ENCODE measurements at places on chromosomes 7 and 10.

GRCh38 chr7:50119815-50120637 is 27.0 kb upstream of the ZPBP start:
- peak; percentile 18 for DNase-seq

- DNase-seq: no peak
Observed at GRCh38 chr7:102203218-102203617, 83.5 kb upstream of the SH2B2 start.

DNA sequence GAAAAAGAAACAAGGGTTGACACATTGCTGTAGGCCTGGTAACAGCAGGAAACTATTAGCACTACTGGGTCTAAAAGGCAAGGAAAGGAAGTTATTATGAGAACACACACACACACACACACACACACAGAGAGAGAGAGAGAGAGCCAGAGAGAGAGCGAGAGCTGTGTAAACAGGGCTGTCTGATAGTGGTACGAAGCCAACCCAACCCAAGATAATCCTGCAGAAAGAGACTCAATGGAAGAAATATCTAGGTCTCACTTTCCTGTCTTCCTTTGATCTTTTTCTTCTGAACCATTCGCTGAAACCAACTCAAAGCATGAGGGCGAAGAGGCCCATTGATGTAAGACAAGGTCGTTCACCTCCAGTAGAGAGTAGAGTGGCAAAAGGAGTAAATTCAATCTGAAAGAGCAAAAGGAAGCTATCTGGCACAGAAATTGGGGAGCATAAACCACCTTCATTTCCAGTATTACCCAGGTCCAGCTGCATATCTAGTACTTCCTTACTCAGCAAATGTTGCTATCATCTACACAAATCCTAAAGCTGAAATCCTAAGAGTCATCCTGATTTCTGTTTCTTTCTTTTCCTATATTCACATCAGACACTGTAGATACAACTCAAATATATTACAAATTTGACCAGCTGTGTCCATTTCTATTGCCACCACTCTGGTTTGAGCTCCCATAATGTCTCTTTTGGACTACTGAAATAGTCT is 110.2 kb downstream of the TMEM26 start:
- DNase-seq: no peak

DNA sequence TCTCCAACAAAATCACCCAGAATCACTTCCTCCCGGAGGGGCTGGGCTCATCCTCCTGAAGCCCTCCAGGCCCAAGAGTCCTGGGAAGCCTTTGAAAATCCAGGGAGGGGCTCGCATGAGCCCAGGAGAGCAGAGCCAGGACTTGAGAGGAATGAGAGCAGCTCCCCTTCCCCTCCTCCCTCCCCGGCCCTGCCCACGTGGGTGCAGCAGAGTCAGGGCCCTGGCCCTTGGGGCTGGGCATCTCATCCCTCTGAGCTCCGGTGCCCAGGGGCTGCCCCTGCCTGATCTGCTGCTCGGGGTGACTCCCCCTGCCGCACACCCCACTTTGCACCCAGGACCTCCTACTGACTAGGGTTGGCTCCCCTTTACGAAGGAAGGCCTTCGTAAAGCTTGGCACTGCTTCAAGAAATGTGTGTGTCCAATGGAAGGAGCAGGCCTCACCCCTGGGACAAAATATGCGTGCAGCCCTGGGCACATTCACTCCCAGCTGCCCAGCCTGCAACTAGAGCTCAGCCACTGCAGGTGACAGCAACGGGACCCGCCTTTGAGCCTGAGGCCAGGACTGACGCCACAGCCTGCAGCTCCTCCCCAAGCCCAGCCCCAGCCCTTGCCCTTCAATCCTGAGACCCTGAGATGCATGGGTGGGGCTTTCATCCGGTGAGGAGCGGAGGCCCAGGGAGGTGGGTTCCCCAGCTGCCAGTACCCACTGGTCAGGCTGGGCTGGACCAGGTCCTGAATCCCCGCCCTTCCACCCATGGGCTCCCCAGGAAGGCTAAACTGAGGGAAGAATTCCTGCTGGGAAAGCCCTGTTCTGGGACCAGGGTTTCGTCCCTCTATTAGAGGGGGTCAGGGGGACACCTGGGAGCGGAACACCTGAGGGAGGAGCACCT is 21.8 kb downstream of the PWWP2B start:
- no peak for DNase-seq

- DNase-seq: no peak
Observed at GRCh38 chr7:152072421-152072820, 46.9 kb downstream of the GALNT11 start.

DNA sequence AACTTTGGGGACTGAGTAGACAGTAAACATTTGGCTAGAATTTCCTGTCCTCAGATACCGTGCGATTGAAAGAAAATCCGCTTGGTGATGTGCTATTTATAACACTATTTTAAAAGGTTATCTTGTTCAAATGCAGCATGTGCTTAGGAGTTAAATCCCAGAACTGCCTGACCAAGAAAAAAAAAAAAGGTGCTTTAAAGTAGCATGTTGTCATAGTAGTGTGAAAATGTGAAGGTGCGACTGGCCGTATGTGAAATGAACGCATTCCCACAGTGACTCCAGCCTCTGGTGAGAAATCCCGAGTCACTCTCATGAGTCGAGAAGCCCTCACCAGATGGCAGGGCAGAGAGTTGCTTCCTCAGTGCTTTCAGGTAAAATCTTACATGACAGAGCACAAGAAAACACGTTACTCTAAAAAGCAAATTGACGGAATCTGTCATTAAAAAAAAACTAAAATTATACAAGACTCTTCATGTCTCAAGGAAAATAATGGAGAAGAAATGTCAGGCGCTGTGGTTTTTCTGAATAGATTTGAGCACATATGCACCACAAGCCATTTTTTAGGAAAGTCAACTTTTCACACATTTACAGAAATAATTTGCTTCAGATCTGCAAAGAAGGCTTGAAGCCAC is 18.4 kb upstream of the KLF6 start:
- no peak for DNase-seq

GRCh38 chr7:156480671-156481070 is 159.9 kb upstream of the RNF32 start:
- DNase-seq: no peak

DNA sequence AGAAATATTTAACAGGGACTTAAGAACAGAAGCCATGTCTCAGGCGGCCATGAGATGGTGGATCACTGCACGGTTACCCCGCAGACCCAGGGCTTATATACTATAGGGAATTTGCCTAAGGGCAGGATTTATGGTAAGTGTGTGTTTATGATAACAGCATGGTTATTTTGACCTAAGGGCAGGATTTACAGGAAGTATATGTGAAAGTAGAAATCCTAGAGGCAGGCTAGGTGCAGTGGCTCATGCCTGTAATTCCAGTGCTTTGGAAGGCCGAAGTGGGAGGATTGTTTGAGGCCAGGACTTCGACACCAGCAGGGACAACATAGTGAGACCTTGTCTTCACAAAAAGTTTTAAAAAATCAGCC is 43.0 kb upstream of the ZNF438 start:
- DNase-seq: no peak

- DNase-seq: no peak
Observed at GRCh38 chr10:76119515-76119914, 688.1 kb downstream of the LRMDA start.

GRCh38 chr10:76429368-76430060 is 998.1 kb downstream of the LRMDA start:
- no peak for DNase-seq

DNA sequence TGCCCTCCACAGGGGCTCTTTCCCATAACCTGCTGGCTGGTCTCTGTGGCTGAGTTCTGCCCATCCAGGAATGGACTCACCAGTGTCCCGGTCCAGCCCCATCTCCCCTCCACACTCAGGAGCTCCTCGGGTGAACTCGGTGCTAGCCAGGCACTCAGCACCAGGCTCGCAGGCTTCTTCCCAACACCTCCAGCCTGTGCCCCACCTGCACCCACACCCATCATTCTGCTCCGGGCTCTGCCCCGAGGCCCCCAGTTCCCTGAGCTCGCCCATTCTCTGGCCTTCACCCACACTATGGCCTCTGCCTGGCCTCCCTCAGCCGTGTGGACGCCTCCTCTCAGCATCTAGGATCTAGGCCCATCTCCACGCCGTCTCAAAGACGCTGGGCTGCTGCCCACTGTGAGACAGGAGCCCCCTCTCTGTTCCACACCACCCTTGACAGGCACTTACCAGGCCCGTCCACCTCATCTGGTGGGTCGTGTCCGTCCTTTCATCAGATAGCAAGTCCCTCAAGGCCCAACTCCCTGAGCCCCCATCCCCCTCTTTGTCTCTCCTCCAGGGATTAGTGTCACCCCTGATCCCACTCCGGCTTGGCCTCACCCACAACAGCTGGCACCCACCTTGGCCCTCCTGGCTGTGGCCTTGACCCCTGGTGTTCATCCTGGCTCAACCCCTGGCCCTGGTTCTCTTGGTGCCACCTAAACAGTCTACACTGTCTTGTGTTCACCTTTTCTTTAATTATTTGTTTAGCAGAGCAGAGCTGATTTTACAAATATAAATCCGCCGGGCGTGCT is 76.0 kb upstream of the FAM20C start:
- DNase-seq: no peak

GRCh38 chr10:100810091-100810834 is 64.9 kb downstream of the PAX2 start:
- no peak for DNase-seq

- DNase-seq: no peak
Observed at GRCh38 chr10:24483701-24484100, 240.0 kb downstream of the ARHGAP21 start.

GRCh38 chr7:24419077-24419476 is 135.1 kb downstream of the NPY start:
- DNase-seq: no peak

DNA sequence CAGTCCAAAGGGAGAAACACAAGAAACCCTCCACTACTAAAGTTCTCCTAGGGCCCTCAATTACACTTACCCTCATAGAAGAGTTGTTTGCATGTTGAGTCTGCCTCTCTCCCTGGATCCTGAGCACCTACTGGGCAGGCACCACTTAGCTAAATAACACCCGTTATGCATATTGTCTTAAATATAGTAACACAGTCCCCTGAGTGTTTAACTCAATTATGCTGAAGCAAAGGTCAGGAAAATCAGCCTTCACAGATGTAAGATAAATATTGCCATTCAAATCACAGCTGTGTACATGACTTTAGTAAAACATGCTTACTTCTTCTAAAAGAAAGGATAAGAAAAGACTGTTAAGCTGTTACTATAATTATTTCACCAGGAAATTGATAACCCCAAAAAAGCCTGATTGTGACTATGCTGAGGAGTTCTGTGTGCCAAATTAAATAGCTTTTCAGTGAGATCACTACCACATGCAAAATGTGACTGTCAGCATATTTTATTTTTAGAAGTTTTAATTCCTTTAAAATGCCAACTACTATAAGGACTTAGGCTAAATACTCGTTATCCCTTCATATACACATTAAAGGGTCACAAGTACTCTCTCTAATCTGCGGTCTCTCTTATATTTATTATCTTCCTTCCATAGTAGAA is 733.9 kb upstream of the PHF14 start:
- DNase-seq: no peak

- no peak for DNase-seq
Observed at GRCh38 chr10:112083472-112083871, 100.1 kb downstream of the GPAM start.

GRCh38 chr10:7891634-7892033 is 73.3 kb downstream of the TAF3 start:
- no peak for DNase-seq

- no peak for DNase-seq
Observed at GRCh38 chr10:2874963-2875362, 192.4 kb upstream of the PFKP start.

DNA sequence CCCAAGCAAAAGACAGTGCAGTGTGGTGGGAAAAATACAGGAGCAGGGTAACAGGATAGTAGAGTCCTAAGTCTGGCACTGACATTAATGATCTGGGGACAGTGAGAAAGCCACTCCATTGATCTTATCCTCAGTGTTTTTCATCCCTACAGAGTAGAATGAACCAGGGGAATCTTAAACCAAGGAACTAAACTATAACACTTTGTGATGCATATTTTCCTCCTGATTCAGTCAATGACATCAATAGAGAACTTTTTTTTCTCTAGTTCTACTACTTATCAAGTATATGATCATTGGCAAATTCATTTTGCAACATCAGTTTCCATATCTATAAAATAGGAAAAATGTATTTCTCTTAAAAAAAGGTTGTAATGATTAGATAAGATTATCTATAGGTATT is 151.1 kb downstream of the TMEM26 start:
- no peak for DNase-seq

DNA sequence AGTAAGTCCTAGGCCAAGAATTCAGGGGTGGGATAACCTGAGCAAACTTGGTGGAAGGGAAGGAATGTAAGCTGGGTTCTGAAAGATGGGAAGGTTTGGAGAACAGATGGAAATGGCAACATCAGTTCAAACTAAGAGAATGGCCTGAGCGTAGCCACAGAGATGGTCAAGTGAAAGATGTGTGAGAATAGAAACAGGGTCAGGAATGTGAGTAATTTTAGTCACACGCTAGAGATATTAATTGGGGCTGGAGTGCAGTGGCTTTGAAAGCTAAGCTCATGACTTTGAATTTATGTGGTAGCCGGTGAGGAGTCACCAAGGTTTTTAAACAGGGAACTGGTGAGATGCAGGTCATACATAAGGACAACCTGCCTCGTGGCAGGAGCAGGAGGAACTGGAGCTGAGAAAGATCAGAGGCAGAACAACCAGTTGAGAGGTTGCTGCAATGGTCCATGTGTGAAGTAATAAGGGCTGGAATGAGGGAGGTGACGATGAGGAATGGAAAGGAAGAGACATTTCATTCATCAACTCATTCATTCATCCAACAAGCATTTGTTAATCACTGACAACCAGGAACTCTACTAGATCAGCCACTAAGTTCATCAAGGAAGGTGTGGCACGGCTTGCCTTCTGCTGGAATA is 12.9 kb upstream of the SORBS1 start:
- no peak for DNase-seq

DNA sequence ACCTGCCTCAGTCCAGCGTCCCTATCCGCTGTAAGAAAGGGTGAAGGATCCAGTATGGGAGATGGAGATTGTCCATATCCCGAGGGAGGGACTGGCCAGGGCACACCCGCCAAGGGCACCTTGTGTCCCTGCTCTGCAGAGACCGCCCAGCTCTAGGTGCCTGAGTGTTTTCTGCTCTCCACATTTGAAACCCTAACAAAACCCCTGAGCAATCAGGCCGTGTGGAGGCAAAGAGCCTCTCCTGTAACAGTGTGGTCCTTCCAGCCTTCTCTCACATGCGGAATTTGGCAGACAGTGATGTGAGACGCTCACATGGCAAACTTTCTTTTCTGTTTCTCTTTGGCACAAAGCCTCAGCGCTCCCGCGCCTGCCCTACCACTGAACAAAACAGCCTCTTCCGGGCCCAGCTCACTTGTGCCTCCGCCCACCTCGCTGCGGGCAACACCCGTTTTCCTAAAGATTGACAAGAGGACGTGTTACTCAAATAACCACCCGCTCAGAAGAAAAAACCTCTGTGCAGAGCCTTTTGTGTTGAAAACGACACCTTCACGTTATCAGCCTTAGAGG is 514.8 kb downstream of the DNAJB6 start:
- peak; percentile 68 for DNase-seq

GRCh38 chr10:47252093-47252780 is 47.8 kb upstream of the GDF10 start:
- DNase-seq: no peak

GRCh38 chr10:49837685-49838084 is 75.6 kb upstream of the OGDHL start:
- no peak for DNase-seq
